ENCODE measurements at places on chromosomes 3 and 15. TPM values are rescaled to one million over a fixed set of nuclear protein-coding genes. Genes with fewer than 3 reads are reported as not detected.

The FBXO45 gene
- 6.9 TPM for total RNA-seq

The C15orf39 gene
- total RNA-seq, result 2.3 TPM

The NEK11 gene
- total RNA-seq, result 14.4 TPM

The CYP8B1 gene
- total RNA-seq, result not detected

The THAP10 gene
- 2.3 TPM for total RNA-seq

The ANO10 gene
- total RNA-seq, result 138 TPM

The ANKRD28 gene
- total RNA-seq, result 109 TPM

The DNAJA4 gene
- 7.9 TPM for total RNA-seq

The SLC22A14 gene
- total RNA-seq, result 0.17 TPM

DNA sequence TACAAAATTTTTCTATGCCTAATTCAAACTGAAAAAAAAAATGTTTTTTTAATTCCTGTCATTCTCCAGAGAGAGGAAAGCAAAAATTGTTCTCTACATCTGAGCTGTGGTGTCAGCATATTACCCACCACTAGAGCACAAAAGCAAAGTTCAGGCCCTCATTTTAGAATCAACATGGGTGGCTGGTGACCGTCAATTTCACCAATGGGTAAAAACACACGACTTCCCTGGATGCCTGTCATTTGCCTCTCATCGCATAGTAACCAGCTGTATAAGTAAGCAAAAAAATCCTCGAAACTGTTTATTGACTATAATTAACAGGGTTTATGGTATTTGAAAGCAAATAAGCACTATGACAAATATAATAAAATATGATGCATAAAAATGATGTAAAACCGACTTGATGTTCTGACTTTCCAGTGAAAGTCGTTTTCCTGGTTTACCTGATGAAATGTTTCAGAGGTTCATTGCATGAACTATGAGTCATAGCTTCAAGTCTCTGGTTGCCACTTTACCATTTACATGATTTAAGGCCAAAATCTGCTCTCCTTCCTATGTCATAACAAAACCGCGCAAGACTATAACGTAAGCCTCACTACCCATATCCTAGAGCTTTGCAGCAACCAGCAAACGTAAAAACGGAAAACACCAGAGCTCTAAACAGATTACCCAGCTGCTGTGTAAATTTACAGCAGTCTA is 60.5 kb downstream of the THBS1 start:
- DNase-seq, result peak; percentile 57
- no peaks in the 10 kb centered on the region for H3K27me3 ChIP-seq
- H3K36me3 ChIP-seq, result no peaks in the 10 kb centered on the region
- H3K27ac ChIP-seq, result no peak overlapping the region

DNA sequence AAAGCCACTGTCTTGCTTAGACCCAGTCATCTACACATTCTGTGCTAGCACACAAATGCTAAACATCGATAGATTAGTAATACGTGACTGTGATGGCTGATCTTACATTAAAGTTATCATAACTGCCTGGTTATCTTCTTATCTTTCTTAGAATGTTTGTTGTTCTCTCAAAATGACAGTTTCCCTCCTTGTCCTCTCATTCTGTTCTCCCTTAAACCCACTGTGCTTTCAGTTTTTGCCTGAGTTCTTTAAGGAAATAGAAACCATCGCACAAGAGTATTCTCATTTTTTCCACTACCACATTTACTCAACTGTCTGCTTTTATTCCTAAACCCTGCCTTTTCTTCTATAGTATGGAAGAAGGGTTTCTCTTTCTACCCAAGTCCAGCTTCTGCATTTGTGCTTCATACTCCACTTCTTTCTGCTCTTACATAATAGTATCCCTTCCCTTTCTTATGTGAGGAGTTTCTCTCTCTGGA is 17.1 kb downstream of the STX19 start:
- no peak overlapping the region for H3K4me3 ChIP-seq
- H3K27me3 ChIP-seq, result no peaks in the 10 kb centered on the region
- no peak overlapping the region for H3K27ac ChIP-seq
- no peak for DNase-seq
- no peaks in the 10 kb centered on the region for H3K36me3 ChIP-seq

DNA sequence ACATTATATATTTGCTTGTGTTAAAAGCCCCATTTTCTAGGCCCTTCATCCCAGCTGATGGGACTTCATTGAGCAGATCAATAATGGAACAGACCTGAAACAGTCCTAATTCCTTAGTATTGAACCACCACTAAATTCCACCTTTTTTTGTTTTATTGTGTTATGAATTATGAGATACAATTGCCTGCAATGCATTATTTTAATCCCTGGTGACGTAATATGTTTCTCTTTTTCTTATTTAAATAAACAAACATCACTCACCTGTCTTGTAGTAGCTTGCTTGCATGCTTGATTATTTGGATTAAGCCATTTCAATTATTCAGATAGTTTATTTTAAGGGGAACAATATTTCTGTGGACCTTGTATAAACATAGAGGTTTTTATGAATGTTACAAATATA is 40.7 kb upstream of the GMNC start:
- H3K36me3 ChIP-seq, result no peaks in the 10 kb centered on the region
- DNase-seq, result no peak
- no peak overlapping the region for H3K4me3 ChIP-seq
- H3K27ac ChIP-seq, result no peak overlapping the region
- no peaks in the 10 kb centered on the region for H3K27me3 ChIP-seq

GRCh38 chr3:102451543-102451942 is 16.7 kb downstream of the ZPLD1 start:
- H3K4me1 ChIP-seq, result no peaks in the 10 kb centered on the region
- no peaks in the 10 kb centered on the region for H3K27me3 ChIP-seq
- H3K36me3 ChIP-seq, result no peaks in the 10 kb centered on the region
- H3K27ac ChIP-seq, result no peak overlapping the region
- H3K4me3 ChIP-seq, result no peak overlapping the region
- DNase-seq, result no peak

DNA sequence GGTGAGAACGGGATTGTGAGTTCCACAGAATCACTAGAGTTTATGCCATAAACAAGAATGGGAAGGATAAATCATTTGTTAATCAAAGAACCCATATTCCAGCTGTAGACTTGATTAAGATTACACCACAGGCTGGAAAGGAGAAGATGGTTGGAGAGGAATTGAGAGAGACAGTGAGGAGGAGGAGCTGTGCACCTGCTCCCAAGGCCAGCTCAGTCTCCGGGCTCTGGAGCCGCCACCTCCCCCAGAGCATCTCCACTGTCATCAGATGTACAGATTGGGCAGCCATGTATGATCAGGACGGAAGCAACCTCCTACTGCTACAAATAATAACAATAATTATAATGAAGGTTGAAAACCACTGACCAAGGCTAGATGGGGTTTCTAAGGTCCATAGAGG is 170.0 kb downstream of the MINAR1 start:
- peaks cover 3% of the 10 kb centered on the region for H3K27me3 ChIP-seq
- DNase-seq, result no peak
- no peaks in the 10 kb centered on the region for H3K4me1 ChIP-seq
- no peaks in the 10 kb centered on the region for H3K36me3 ChIP-seq

DNA sequence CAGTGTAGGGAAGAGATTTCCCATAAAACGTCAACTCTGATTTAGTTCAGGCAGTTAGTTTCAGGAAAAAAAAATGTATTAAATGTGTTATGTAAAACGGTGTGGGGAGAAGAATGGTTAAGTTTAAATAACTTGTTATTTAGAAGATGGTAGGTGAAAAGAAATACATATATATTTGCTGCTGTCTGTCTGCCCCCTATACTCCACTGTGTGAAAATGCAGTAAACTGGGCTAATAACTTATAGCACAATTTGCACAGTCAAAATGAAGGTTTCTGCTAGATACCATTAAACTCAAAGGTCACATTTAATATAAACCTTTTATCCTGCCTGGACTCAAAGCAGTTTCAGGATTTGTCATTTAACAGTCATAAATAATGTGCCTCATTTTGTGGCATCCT is 515.0 kb downstream of the FGF12 start:
- no peaks in the 10 kb centered on the region for H3K4me1 ChIP-seq
- DNase-seq, result no peak
- H3K36me3 ChIP-seq, result no peaks in the 10 kb centered on the region
- no peaks in the 10 kb centered on the region for H3K27me3 ChIP-seq
- no peak overlapping the region for H3K4me3 ChIP-seq
- H3K27ac ChIP-seq, result no peak overlapping the region

- no peaks in the 10 kb centered on the region for H3K27me3 ChIP-seq
- DNase-seq, result no peak
- H3K27ac ChIP-seq, result no peak overlapping the region
- H3K4me1 ChIP-seq, result no peaks in the 10 kb centered on the region
- no peaks in the 10 kb centered on the region for H3K36me3 ChIP-seq
- H3K4me3 ChIP-seq, result no peak overlapping the region
Observed at GRCh38 chr3:6449099-6449498, 411.8 kb upstream of the GRM7 start.

DNA sequence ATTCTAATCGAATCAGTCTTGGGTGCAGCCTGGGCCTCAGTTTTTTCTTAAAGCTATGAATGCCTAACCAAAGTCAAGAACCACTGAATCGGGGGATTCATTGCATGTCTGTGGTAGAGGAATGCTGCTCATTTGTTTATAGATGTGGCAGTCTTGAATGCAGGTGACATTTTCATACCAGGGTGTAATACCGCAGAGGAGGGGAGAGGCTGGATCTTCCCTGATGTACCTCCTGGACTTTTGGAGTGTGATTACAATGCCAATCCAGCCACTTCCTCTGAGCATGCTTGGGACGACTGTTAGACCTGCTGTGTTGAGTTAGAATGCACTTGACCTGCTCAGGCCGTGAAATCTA is 42.7 kb downstream of the GOLGA6A start:
- H3K27ac ChIP-seq, result peak overlapping the region; percentile 49
- H3K4me1 ChIP-seq, result peaks cover 27% of the 10 kb centered on the region
- peaks cover 18% of the 10 kb centered on the region for H3K36me3 ChIP-seq
- DNase-seq, result no peak
- H3K27me3 ChIP-seq, result no peaks in the 10 kb centered on the region

DNA sequence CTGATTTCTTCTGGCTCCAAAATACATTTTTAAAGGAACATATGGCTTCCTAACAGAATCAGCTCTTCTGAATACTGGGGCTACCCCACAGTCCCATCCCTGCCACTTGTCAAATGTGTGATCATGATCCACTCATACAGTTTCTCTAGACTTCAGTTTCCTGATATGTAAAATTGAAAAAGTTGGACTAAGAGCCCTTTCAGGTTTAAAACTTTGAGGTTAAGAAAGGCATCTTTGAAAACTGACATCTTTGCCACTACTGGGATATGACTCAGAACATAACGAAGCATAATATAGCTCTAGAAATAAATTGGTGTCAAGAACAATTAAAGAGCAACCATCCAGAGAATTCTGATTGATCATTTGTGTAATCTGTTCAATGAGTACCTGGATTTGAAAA is 248.3 kb downstream of the IL5RA start:
- no peaks in the 10 kb centered on the region for H3K27me3 ChIP-seq
- no peak for DNase-seq
- H3K36me3 ChIP-seq, result no peaks in the 10 kb centered on the region
- H3K4me1 ChIP-seq, result no peaks in the 10 kb centered on the region

GRCh38 chr3:105030211-105030610 is 336.5 kb upstream of the ALCAM start:
- no peaks in the 10 kb centered on the region for H3K36me3 ChIP-seq
- no peak overlapping the region for H3K27ac ChIP-seq
- no peak for DNase-seq
- H3K27me3 ChIP-seq, result no peaks in the 10 kb centered on the region
- H3K4me3 ChIP-seq, result no peak overlapping the region

DNA sequence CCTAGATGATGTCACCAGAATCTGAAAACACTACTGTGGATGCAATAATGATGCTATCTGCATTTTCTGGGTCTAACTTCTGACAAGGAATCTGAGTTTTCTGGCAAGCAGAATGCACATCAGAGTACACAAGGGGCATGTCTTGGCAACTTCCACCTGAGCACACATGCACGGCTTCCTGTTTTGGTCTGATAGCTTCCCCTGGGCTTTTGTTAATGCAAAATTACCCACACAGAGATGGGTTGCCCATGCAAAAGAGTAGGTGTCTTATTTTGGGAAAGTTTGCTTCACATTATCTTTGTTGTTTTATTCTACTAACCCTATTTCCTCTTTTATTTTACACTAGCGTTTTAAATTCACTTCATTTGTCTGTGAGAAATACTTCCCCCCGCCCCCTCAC is 74.2 kb upstream of the SATB1 start:
- no peak overlapping the region for H3K27ac ChIP-seq
- H3K36me3 ChIP-seq, result no peaks in the 10 kb centered on the region
- no peaks in the 10 kb centered on the region for H3K4me1 ChIP-seq
- no peaks in the 10 kb centered on the region for H3K27me3 ChIP-seq

GRCh38 chr15:71272932-71273331 is 157.7 kb downstream of the THSD4 start:
- DNase-seq, result peak; percentile 87
- no peak overlapping the region for H3K4me3 ChIP-seq
- H3K27me3 ChIP-seq, result no peaks in the 10 kb centered on the region
- H3K4me1 ChIP-seq, result peaks cover 8% of the 10 kb centered on the region
- peak overlapping the region; percentile 50 for H3K27ac ChIP-seq

GRCh38 chr3:73603762-73604171 is 21.0 kb downstream of the PDZRN3 start:
- H3K36me3 ChIP-seq, result peaks cover 3% of the 10 kb centered on the region
- peak; percentile 51 for DNase-seq
- no peaks in the 10 kb centered on the region for H3K27me3 ChIP-seq

- H3K36me3 ChIP-seq, result no peaks in the 10 kb centered on the region
- H3K4me1 ChIP-seq, result no peaks in the 10 kb centered on the region
- no peak overlapping the region for H3K27ac ChIP-seq
- H3K27me3 ChIP-seq, result no peaks in the 10 kb centered on the region
Observed at GRCh38 chr3:186895406-186895805, 34.9 kb upstream of the ST6GAL1 start.

GRCh38 chr3:168618827-168619470 is 523.2 kb upstream of the GOLIM4 start:
- H3K36me3 ChIP-seq, result no peaks in the 10 kb centered on the region
- no peak for DNase-seq
- no peaks in the 10 kb centered on the region for H3K27me3 ChIP-seq
- H3K4me3 ChIP-seq, result no peak overlapping the region

DNA sequence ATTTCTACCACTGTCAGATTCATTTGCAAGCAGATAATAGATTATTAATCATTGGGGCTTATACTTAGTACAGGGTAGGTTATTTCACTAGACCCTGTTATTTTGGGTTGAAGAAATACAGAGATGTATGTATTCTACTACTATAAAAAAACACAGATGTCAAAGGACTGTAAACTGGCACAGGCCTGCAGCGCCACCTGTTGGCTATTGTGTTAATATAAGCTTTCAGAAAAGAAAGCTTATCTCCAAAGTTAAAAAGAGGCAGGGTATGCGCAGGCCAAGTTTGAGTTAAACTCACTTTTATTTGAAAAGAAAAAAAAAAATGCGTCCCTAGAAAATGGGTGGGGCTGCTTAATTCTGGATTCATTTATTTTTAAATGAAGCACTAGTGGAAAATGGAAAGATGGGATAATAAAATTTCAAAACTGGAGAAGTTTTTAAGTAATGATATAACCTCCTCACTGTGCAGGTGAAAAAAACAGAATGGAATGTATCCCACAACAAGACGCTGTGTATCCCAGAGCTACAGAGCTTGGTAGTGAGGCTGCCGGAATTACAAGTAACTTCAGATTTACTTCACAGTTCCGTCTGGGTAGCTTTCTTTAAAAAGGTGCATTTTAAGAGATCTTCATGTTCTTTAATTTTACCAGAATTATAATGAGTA is 407.2 kb upstream of the TGFBR2 start:
- no peak overlapping the region for H3K27ac ChIP-seq
- H3K4me1 ChIP-seq, result peaks cover 2% of the 10 kb centered on the region
- no peaks in the 10 kb centered on the region for H3K36me3 ChIP-seq
- no peak overlapping the region for H3K4me3 ChIP-seq
- no peaks in the 10 kb centered on the region for H3K27me3 ChIP-seq
- DNase-seq, result peak; percentile 39

GRCh38 chr3:156516961-156517360 is 38.0 kb downstream of the SSR3 start:
- peak; percentile 34 for DNase-seq

Data from fibroblast of lung (primary cell).